Panc1 (cell line): ENCODE measurements at places on chromosomes 3 and 15.

DNA sequence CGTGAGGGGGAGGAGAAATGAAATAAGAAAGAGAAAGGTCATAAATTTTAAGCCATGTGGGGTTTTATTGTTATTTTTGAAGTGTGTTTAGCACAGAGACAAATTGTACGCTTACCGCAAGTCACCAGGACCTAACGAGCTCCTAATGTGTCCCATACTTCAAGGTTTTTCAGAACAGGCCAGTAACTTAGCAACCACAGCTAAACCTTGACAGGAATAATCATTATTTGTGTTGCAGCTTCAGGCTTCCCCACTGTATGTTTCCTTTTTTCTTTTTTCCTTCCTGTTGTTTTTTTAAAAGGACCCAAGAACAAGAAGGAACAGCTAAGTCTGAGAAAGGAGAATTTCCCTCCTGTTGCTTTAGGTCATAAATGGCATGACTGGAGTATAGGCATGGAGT lies 160.8 kb downstream of the TUSC7 start:
- no peak for DNase-seq

DNA sequence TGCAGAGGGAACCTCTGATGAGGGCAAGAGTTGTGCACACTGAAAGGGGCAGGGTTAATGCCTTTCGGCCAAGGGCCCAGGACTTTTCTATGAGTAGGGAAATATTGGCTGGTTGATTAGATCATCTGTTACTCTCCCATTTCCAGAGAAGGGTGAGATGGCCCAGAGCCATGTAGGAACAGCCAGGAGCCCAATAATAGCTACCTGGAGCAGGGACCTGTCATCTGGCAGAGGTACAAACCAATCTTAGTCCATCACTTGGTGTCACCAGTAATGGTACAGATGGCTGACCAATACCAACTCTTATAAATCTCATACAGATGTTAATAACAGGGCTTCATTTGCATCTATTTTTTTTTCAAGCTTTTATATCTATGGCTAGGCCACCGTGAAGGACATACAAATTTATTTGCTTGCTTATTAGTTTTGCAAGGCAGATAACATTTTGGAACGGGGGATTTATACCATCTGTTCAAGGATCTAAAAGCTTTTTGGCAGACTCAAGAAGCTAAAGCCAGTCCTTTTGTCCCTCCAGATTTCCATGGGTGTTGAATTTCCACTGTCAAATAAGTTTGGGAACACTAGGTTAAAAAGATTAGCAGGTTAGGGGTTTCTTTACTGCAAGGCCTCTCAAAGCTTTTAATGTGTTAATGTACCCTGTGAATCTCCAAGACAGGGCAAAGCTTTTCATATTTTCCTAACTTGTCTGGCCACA lies 79.3 kb downstream of the TNIK start:
- no peak for DNase-seq

DNA sequence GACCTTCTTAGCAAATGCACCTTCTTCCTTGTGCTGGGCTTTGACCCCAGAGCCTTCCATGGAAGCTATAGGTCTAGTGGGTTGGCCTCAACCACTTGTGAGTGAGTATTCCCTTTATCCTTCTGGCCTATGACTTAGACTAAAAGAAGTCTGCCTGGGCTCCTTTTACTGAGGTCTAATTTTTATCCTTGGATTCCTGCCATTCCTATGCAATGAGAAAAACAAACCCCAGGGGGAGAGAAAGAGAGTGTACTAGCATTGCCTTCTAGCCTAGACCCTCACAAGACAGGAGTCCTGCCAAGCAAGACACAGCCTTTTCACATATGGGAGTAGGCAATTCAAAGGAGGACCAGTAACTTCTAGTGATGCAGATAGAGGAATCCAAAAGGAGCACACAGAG lies 155.4 kb downstream of the PPM1L start:
- no peak for DNase-seq

DNA sequence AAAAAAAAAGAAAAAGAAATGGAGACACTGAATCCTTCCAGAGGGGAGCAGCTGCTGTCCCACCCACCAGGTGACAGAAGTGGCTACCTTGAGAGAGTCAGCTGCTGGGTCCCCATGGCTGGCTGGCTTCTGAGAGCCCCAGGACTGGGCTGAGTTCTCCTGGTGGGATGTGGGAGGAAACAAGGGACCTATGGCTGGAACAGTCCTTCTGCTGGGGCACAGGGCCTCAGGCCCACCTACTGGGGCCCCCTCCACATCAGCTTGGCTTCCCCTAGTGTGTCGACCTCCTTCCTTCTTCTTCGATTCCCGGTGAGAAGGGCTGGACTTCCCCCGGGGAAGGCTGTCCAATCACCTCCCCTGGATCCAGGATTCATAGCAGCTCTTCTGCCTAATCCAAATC lies 32.3 kb downstream of the PRR20G start:
- no peak for DNase-seq

- DNase-seq = no peak
Measured at GRCh38 chr3:138799822-138800221, 34.9 kb downstream of the PIK3CB start.

GRCh38 chr3:61663356-61664104 lies 102.2 kb downstream of the PTPRG start:
- DNase-seq = no peak

GRCh38 chr15:93331545-93332167 lies 242.6 kb upstream of the RGMA start:
- no peak for DNase-seq

DNA sequence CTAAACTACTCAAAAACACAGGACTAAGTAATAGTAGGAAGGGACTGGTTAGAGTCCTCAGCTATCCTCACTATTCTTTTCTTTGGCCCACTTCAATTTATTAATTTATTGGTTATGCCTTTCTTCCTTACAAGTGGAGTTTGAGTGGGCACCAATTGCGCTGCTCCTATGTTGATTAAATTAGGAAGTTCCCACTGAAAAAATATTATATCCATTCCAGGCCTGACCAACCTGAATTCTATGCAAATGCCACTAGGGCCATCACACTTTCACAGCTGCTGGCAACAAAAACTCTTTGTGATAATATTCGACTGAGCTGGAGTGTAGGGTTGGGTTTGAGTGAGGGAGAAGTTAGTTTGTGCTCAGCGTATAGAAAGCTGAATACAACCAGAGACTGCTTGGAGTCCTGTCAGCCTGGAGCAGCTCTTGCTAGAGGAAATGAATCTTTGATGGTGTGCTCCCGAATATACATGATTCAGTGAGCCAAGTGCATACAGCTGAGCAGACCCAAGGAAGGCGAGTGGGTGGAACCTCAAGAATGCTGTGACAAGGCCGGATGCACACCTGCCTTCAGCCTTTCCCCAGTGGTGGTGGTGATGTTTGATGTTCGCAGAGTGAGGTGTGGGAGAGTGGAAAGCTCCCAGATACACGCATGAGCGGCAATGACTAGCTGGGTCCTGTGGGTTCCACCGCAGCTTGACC lies 1.5 kb downstream of the ARHGEF3 start:
- no peak for DNase-seq

- no peak for DNase-seq
Measured at GRCh38 chr3:45593708-45594601, 596 bp upstream of the LIMD1 start.

GRCh38 chr3:118577055-118577777 lies 457.4 kb downstream of the IGSF11 start:
- no peak for DNase-seq

GRCh38 chr15:85587707-85588411 lies 206.9 kb downstream of the KLHL25 start:
- no peak for DNase-seq

DNA sequence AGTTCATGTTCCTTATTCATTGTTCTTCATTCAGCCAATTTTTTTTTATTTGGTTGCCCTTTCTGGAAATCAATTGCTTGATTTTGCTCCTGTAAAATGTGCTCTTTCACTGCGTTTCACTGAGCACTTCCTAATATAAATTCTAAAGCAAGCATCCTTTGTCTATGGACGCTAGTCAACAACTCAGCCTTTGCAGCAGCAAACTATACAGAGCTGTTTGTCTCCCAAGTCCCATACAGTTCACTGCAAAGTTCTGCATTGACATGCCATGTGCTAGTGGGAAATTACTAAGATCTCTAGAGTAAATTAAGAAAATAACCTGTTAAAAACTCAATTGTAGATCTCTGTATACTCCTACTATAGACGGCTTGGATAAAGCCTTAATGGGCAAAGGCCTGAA lies 130.1 kb upstream of the BHLHE40 start:
- DNase-seq = no peak

DNA sequence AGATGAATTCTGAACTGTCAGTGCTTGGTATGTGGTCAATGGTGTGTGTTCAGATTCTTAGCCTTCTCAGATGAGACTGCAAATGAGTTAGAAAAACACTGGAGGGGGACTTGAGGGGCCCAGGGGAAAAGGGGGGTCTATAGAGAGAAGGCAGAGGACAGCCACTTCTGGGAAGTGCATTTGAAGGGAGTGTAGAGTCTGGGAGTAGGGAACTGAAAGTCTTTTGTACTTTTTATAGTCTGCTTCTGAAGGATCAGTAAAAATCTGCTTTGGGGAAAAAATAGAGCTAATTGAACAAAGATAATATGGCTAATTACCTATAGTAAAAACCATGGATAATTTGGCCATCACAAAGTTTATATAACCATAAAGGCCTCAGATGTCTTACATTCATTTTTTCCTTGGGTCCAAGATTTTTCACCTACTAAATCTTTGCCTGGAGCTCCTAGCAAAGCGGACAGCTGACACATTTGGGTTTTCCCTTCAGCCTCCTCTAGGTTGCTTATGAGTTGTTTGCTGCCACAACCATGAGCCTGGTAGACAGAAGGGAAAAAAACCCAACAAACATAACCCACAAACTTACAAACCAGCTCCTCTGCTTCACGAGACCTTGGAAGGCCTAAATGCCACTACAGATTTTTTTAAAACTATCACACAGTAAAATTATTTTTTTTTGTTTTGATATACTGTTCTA lies 48.8 kb downstream of the CD86 start:
- DNase-seq = no peak

DNA sequence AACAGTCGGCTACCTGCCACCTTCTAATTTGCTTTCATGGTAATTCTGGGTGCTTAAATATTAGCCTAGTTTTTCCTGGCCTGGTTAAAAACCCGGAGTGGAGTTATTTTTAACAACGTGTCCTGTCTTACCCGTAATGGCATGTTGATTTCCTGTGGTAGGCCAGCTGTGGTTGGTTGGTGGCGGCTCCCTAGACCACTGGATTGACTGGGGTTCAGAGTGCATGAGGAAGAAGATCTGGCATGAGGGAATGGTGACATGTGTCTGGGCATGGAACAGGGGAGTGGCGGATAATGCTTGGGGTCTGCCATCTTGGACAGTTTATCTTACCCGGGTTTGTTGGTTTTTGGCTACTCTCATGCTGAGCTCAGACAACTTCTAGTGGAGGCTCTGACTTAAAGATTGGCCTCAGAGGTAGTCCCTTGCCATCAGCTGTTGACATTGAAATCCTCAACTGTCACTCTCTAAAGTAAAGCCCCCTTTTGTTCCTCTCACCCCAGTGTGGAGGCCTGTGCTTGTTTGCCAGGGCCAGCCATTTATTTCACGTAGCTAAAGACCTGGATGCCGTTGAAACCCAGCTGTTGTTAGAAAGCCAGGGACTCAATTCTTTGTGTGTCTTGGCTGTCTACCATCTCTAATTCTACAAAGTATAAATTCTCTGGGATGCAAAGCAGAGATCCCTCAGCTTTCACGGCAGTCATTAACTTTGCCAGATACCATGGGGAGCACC lies 81.6 kb downstream of the DNASE1L3 start:
- no peak for DNase-seq

DNA sequence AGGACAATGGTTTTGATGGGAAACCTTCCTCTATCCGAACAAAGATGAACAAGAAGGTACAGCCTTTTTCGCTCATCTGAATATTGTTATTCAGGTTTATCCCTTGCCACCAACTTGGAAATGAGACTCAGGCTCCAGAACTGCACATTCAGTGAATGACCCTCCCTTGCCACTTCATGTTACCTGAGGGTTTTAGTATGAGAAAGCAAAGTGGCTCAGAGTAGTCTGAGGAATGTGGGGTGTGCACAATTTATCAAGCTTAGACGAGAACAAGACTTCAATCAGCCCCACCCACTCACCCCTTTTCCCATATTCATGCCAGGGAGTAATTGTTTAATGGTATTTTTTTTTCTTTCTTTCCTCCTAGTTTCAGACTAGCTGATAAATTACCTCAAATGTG lies 265.3 kb upstream of the POU1F1 start:
- DNase-seq = no peak

DNA sequence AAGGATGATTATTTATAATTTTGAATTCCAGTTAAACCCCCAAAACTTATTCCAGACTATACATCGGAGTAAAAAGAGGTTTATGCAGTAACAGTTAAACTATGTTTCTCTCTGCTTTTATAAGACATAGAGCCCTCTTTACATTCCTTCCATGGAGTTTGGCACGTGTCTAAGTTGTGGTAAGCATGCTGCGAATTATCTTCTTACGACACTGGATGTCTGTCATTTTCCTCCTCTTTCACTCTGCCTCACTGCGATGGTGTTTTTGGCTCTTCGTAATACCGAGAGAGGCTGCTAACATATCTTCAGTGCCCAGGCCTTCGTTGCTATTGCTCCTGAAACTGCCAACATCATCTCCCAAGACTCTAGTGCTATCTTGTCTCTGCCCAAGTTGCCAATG lies 83.9 kb upstream of the TGFBR2 start:
- no peak for DNase-seq

DNA sequence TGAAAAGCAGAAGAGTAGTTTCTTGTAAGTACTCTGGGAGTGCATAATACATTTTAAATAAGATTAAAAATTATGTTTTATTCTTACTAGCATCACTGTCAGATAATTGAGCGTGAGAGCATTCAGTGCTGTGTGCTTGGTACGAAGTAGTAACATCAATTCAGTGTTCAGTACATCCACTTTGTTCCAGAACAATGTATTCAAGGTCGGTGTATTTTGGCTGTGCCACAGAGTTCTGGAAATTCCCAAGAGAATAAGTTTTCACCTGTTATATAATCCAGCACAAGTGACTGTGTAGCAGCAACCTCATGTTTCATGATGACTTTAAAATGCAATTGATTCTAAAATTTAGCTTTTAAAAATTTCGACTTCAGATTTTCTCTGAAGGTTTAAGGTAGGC lies 130.6 kb downstream of the IGF1R start:
- no peak for DNase-seq

GRCh38 chr3:13032206-13032605 lies 41.0 kb downstream of the IQSEC1 start:
- DNase-seq = no peak

- no peak for DNase-seq
Measured at GRCh38 chr15:88985547-88986393, 72.6 kb upstream of the MFGE8 start.

DNA sequence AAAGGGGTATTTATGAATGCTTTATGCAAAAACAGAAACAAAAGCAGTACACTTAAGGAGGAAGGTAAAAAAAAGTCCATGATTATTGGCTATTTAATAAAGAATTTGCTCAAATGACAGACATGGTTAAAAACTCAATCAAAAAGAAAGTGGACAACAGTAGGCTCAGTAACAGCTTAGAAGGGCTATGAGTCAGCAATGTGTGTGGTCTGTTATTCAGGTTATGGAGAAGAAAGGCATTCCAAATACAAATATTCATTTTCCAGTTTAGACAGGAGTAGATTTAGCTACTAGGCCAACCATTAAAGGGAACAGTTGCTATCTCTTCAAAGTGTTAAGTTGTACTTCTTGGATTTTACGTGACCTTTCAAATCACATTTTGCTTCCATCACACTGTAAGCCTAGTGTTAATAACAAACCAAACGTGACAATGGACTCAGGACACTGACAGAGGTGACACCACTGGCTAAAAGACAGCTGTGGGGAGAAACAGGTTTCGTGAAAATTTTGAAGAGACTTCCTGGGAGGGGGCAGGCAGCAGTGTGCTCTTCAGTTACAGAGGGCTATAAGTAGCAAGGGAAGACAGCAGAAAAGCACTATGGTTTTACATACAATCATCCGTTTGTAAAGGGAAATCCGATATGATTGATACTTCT lies 41.7 kb upstream of the MYO5C start:
- DNase-seq = no peak

- no peak for DNase-seq
Measured at GRCh38 chr3:183328823-183329222, 75.8 kb downstream of the B3GNT5 start.
